GM12865 (cell line): ENCODE measurements at places on chromosomes 2 and 18.
A peak's percentile ranks its signal among the peaks of the same experiment; 100 is the strongest.

GRCh38 chr2:134244587-134244986, 9.3 kb upstream of the MGAT5 start:
- peak; percentile 42 for DNase-seq

GRCh38 chr2:237774811-237775553, 23.6 kb upstream of the RBM44 start:
- peak; percentile 73 for DNase-seq

GRCh38 chr2:74131901-74132300, 15.8 kb downstream of the BOLA3 start:
- no peak for DNase-seq

DNA sequence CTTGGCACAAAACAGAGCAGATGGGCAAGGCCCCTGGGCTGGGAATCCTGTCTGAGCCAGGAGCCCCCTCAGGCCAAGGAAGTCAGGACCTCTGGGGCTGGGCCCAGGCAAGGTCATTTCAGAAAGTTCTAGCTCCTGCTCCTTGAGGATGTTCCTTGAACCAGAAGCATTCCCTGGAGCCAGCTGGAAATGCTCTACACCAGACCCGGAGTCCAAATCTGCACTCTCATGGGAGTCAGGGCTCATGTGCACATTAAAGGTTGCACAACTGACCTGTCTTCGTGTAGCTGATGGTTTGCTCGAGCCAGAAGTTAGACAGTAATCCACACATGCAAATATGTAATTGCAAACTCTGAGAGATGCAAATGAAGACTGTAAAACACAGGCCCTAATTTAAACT, 18.0 kb downstream of the PARD6G start:
- no peak for DNase-seq

- DNase-seq: peak; percentile 56
Measured at GRCh38 chr2:12694990-12695774, 21.6 kb upstream of the TRIB2 start.

- DNase-seq: no peak
Measured at GRCh38 chr2:98554116-98554861, 54.0 kb downstream of the COA5 start.

DNA sequence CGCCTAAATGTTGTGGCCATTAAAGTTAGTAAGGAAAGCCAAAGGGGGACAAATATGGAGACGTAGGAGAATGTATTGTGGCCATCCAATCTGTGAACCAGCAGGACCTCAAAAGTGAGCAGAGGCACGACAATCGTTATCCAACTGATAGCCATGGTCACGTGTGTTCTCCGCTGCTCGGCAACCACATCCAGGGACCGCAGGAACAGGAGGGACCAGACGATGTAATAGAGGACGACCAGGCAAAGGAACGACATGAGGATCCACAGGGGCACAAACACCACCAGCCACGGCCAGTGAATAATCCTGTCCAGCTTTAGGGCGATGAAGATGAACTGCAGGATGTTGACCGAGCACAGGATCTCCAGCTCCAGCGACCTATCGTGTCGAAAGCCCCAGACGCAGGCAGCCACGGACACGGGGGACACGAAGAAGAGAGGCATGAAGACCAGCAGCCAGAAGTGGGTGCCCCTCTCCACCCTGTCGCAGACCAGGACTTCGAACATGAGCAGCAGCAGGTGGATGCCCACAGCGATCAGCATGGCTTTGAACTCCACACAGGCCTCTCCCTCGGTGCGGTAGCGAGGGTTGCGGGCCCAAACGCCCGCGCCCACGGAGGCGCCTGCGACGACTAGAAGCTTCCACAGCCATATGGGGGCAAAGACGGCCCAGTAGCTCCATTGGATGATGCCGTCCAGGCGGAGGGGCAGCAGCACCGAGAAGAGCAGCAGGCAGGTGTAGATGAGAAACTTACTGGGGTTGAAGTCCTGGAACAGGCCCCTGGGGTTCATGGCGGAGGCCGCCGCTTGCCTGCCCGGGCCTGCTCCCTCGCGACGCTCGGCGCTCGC, 790 bp downstream of the TMEM185B start:
- peak; percentile 26 for DNase-seq

DNA sequence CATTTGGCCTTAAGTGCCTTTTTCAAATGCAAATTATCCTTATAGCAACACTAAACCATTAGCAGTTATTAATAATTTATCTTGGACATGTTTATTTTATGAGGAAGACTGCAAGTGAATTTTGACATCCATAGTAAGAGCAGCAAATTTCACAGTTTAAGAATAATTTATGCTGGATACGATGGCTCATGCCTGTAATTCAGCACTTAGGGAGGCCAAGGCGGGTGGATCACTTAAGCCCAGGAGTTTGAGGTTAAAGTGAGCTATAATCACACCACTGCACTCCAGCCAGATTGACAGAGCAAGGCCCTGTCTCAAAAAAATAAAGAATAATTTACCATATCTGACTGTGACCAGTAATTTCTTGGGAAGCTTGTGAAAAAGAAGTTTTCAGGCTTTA, 286.2 kb downstream of the TMX3 start:
- no peak for DNase-seq

- no peak for DNase-seq
Measured at GRCh38 chr2:189549449-189549832, 31.1 kb downstream of the SLC40A1 start.

DNA sequence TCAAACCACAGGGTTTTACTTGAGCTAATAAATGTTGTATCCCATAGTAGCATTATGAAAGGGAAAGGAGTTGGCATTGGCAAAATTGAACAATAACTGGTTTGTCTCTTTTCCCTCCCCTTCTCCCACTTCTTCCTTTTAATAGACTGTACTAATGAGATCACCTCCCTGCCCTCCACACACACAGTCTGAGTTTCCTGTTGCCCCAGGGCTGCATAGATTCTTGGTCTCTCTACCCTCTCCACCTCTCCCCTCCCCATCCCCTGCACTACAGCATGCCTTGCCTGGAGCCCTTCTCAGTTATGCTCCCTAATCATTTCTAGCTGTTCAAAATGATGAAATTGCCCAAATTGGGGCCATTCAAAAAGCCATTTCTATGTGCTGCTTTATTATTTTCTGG, 37.2 kb upstream of the NEMP2 start:
- no peak for DNase-seq

GRCh38 chr2:228613133-228613850, 431.8 kb upstream of the SPHKAP start:
- DNase-seq: peak; percentile 61

DNA sequence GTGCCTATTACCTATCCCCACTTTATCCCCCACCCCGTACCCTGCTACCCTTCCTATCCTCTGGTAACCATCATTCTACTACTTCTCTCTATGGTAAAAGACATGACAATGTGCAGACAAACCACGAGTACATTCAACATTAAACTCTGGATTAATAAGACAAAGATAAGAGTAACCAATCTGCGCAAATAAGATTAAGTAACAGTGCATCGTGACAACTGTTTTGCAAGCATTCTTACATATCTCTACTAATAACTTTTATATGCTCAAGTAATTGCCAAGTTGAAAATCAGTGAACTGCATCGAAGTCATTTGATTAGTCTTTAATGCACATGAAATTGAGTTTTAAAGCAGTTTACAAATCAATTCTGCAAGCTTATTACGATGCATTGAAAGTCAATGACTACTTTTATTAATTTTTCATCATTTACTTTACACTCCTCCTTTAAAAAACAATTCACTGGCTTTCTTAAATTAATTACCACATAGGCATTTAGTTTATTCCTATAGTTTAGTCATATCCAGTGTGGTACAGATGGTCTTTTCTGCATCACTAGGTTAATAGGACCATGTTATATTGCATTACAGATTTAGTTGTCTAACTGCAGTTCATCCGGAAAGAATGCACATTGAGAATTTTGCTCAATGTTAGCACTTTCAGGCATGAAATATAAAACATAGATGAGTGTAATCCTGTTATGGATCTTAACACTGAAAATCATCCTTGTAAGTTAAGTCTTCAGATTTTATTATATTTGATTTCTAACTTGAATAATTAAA, 178.1 kb downstream of the GCA start:
- DNase-seq: no peak

- no peak for DNase-seq
Measured at GRCh38 chr2:222572751-222573174, 83.1 kb downstream of the FARSB start.

GRCh38 chr2:24873619-24874018, 46.4 kb downstream of the ADCY3 start:
- no peak for DNase-seq

DNA sequence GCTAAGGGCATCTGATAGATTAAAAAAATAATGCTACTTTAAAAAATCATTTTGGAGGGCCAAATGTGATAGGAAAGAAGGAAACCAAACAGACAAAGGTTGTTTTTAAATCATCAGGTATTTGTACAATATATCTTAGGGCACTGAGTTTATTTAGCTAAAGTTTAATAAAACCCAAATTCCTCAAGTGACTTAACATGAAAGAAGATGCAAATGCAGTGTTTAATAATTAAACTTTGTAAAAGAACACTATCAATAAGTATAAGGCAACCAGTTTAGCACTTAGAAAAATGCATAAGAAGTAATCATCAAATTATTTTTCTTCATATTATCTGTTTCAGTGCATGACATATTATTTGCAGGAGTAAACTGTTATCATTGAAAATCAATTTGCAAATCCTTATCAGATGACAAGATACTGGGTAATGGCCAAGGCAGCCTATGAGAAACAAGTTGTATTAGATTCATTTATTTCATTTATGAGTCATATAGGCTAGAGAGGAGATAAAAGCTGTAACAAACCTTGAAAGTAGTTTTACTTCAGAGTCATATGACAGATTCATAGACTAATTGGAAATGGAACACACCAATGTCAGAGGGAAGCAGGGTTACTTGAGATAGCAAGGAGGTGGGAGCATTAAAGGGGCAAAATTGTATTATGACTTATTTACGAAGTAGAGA, 165.5 kb downstream of the GCA start:
- DNase-seq: no peak

DNA sequence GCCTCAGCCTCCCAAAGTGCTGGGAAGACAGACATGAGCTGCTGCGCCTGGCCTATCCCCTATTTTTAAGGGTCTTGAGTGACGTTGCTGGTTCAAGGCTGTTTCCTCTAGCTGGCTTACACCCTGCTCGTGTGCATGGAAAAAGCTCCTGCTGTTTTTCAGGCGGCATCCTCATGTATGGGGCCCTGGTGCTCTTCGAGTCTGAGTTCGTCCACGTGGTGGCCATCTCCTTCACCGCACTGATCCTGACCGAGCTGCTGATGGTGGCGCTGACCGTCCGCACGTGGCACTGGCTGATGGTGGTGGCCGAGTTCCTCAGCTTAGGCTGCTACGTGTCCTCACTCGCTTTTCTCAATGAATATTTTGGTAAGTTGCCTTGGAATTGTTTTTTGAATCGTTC, 22.0 kb upstream of the NFATC1 start:
- no peak for DNase-seq

DNA sequence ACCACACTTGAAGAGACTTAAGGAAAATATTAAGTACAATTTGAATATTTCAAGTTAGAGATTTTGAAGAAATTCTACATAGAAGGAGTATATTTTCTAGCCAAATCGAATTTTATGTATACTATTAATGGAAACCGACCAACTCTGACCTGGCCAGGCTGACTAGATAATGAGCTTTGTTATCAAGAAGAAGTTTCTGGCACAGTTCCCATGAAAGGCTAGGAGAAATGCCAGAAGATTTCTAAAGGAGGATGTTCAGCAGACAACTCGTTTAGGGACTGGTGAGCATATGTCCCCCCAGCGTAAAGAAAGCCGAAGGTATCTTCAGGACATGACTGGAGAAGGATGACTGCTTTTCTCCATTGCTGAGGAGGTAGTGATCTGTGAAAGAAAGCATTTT, 127.3 kb downstream of the DIS3L2 start:
- DNase-seq: no peak

GRCh38 chr18:58315041-58315440, 271.0 kb downstream of the NEDD4L start:
- no peak for DNase-seq

DNA sequence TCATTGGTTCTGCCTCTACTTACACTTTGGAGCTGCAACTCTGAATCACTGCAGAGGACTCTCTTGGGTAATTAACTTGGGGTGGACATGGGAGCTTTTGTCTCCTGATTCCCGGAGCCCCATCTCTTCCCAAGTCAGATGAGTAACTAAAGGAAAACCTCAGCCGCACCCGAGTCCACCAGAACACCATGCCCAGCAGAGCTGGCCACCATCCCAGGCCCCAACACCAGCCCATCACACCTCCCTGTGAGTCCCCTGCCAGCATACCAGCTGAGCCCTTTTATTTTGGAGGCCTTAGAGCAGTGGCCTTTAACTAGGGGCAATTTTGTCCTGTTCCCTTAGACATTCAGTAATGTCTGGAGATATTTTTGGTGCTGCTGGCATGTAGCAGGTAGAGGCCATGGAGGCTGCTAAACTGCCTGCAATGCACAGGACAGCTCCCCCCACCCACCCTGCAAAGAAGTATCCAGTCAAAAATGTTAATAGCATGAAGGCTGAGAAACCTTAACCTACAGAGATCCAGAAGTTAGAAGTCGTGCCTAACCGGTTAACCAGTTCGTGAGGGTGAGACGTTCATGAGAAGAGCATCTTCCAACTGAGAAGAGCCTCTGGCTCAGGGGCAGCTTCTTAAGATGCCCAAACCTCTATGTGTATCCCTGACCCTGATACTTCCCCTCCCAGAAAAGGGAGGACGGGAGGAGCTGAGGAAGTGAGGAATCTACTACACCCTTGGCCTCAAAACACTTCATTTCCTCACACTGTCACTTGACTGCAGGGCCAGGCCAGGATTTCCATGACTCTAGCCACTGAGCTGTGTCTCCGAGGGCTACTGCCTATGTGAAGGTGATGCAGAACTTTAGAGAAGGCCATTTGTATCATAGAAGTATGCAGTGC, 139.9 kb upstream of the EPAS1 start:
- no peak for DNase-seq

DNA sequence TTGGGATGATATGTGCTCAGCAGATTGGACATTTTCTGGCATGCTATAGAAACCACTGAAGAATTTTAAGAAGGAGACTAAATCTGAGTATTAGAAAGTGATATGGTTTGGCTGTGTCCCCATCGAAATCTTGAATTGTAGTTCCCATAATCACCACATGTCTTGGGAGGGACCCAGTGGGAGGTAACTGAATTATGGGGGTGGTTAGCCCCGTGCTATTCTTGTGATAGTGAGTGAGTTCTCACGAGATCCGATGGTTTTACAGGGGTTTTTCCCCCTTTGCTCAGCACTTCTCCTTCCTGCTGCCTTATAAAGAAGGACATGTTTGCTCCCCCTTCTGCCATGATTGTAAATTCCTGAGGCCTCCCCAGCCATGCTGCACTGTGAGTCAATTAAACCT, 535.9 kb upstream of the VRK2 start:
- DNase-seq: peak; percentile 5

DNA sequence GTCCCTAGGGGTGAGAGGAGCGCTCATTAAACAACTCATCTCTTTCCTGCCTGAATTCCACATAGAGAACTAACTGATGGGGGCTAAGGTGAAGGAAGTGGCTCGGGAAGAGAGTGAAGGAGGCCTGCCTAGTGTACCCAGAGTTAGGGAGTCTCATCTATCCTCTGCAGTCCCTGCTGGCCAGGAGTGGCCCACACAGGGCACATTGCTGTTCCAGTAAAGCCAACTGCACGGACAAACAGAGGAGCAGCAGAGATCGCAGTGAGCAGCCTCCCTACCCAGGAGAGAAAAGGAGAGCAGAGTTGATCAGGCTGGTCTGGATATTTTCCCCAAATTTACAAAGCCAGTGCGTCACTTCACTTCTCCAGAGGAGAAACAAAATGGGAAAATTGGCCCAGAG, 16.9 kb upstream of the FN1 start:
- no peak for DNase-seq
